ENCODE measurements at places on chromosomes 11 and 22.

DNA sequence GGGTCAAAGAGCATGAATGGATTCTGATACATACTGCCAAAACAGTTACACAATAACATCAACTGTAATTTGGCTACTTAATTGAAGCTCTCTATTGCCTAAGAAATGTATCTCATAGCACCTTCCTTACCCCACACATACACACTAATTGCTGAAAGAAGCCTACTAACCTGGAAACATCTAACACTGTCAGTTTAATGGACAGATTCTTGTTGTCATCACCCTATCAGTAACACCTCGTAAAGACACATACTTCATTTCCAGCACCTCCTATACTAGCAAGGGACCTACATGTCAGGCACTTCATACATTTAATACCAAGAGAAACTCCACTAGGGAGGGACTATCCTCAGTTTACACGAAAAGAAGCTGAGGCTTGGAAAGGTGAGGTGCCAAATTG lies 9.9 kb downstream of the NAP1L4 start:
- no peak for DNase-seq

- DNase-seq = no peak
Measured at GRCh38 chr22:49553076-49553475, 274.6 kb downstream of the BRD1 start.

DNA sequence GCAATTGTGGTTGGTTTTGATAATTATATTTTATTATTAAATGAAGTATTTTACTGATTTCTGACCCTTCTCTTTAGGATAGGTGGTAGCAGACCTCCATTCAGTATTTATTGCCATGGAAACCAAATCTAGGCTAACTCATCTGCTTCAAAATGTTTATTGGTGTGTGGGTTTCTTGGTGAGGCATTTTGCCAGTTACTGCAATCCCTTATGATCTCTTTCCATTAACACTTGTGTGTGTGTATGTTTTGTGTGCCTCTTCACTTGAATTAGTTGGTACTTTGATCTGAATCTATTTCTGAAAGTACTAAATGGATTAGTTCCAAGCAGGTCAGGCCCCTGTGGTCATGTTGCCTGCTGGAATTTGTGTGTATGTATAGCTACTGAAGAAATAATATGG lies 184.4 kb upstream of the C11orf87 start:
- no peak for DNase-seq

DNA sequence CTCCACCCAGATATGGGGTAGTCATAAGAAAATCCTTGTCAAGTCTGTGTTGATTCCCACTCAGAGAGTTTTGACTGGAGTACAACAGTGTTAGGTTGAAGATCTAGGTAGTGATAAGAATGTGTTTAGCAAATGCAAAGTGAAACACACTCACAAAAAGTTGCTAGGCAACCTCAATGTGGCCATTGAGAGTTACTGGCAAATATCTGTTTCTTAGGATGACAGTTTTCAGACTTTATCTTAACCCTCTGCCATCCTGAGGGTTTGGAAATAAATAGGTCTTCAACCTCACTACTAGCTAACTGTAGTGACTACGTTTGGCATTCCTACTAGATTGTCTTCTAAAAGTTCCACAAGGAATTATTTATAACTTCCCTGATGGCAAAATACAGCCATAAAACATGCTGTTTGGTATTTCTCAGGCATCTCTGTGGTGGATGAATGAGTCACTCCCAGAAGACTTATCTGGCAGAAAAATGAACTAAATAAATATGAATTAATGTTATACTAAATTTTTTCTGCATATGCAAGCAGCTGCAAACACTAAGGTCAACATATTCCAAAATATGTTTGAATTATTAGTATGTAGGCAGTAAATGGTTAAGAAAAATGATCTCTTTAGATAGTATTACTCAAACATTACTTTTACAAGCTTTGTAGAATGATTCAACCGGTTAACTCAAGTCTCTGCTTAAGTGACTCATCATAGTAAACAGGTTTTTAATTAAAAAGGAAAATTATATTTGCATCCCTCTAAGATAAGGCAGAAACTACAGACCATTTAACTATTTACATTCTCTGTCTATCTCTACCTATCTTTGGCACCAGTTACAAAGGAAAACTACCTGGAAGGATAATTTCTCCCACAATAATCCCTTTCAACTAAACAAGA lies 17.1 kb upstream of the SYTL2 start:
- no peak for DNase-seq

DNA sequence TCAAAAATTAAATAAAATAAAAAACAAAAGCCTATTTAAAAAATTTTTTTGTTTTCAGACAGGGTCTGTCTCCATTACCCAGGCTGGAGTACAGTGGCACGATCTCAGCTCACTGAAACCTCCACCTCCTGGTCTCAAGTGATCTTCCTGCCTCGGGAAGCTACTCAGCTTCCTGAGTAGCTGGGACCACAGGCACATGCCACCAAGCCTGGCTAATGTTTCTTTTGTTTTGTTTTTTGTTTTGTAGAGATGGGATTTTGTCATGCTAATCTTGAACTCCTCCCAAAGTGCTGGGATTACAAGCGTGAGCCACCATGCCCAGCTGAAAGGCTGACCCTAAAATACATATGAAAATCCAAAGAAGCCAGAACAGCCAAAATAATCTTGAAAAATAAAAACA lies 20.4 kb upstream of the L3MBTL2 start:
- DNase-seq = no peak

DNA sequence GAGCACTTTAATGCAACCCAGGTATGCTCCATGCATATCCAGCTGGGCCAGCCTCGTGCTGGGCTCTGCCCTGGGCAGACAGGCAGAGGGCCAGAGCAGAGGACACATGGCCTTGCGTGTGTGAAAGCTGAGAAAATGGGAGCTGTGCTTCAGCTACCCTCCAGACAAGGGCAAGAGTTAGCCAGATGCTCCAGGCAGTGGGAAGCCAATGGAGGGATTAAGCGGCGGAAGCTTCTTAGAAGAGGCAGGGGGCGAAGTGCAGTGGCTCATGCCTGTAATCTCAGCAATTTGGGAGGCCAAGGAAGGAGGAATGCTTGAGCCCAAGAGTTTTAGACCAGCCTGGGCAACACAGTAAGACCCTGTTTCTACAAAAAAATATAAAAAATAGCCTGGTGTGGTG lies 9.8 kb upstream of the ARHGEF17 start:
- DNase-seq = no peak

- DNase-seq = no peak
Measured at GRCh38 chr11:2760196-2760871, 60.5 kb upstream of the KCNQ1OT1 start.

- DNase-seq = no peak
Measured at GRCh38 chr11:102001657-102002338, 45.4 kb upstream of the CFAP300 start.

GRCh38 chr11:10405865-10406592 lies 49.0 kb upstream of the AMPD3 start:
- DNase-seq = no peak

GRCh38 chr11:100791860-100792259 lies 104.8 kb downstream of the ARHGAP42 start:
- DNase-seq = no peak

GRCh38 chr11:75286826-75287465 lies 46.4 kb downstream of the TPBGL start:
- no peak for DNase-seq

GRCh38 chr11:32706985-32707741 lies 87.3 kb downstream of the CCDC73 start:
- no peak for DNase-seq

Data from stimulated activated CD4-positive, alpha-beta T cell treated with anti-CD3 and anti-CD28 coated beads, Interleukin-15, amount 100 ng/mL, for 1 hour (primary cell).